ENCODE measurements at places on chromosomes 4 and X.

DNA sequence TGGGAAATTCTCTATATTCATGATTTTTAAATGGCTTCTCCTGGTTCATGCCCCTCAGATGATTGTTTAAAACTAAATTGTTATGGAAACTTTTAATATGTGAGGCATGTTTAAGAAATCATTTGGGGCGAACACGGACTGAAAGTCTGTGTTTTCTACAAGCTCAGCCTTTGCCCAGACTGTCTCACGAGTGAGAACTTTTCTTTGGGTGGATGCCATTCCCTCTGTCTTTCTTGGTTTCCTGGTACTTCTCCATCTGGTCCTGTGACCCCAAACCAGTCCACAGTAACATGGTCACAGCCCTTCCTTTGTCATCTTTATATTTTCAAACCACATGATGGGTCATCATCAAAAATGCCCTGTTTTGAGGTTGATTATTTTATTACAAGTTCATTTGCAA is 186.6 kb upstream of the GNPDA2 start:
- DNase-seq, result no peak

DNA sequence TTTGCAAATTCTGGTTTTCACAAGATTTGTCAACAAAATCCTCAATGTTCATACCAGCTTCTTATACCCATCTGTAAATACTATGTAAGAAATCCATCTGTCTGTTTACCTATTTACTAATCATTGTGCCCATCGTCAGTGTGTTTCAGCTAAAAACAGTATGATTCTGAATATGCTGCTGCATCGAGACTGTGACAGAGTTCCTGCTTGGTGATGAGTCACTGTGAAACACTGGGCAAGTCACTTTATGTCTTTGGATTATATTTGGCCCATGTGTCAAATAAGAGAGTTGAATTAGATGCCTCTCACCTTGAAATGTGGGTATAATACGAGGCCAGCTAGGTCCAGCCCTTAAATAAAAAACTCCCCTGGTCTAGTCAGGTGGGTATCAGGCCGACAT is 79.3 kb downstream of the CBLL2 start:
- no peak for DNase-seq

DNA sequence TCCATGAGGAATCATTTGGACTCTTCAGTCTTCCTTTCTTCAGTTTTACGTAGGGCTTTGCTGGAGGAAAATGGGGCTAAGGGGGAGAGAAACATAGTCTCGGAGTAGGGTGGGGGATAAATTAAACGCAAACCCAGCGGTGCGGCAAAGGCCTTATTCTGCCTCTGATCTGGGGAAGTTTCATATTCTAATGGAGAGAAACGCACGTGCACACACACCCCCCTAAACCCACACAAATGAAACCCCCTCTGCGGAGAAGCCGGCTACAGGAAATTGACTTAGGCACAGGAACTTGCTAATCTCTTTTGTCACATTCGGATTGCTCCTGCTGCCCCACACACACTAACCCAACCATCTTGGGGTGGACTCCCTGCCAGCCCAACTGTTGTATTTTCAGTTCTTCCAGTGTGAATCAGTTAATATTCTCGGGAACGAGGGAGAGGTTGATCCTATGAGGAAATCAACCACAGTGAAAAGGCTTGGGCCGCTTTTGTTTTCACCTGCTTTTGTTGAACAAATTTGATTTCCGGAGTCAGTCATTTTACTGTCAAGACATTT is at the start of gene RHOH:
Gene RHOH (plus strand): TSS at position 308 of the 558 bp plus-strand sequence. CDS start 46,356 bp downstream, outside the sequence.
- DNase-seq, result peak; percentile 52

DNA sequence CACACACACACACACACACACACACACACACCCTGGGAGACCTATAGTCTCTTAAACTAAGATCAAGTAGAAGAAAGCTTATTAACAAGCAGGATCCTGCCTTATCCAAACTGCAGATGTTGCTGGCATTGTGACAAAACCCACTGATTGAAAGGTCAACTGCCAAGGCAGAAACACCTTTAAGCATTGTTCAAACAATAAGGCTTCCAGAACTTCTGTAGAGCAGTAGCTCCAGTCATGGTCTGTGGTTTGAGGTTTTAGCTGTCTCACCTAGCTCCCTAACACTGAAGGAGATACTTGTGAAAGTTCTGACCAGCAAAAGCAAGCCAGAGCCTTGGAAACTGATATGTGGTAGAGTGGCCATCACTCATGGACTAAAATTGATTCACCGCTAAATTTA is 59.8 kb downstream of the PTCHD1 start:
- DNase-seq, result no peak

DNA sequence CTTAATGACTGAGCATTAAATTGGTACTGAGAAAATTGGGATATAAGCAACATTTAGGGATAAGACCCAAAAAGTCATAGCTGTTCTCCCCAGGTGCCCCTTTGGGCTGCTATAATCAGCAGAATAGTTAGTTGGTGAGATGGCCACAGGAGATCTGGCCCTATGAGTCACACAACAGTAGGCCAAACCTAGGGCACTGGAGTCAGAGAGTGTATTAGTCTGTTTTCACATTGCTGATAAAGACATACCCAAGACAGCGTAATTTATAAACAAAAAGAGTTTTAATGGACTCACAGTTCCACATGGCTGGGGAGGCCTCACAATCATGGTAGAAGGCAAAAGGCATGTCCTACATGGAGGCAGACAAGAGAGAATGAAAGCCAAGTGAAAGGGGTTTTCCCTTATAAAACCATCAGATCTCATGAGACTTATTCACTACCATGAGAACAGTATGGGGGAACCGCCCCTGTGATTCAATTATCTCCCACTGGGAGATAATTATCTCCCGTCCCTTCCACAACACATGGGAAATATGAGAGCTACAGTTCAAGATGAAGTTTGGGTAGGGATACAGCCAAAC is 338.3 kb upstream of the NR3C2 start:
- no peak for DNase-seq

DNA sequence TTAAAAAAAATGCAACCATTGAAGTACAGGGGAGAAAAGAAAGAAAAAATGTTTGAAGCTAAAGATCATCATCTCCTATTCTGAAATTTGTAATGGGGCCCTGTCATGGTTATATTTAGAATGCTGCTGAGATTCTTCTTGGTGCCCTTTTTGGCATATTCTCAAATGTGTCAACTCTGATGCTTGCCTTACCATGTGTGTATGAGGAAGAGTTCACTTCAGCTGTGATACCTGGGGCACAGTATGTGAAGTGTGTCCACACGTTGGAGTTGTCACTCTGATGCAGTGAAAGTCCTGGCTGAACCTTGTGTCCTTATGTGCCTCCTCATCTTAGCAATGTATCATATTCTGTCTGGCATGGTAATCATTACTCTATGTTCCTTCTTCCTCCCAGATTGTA is 377.9 kb downstream of the RAPGEF2 start:
- no peak for DNase-seq

All from GM23338 (cell line).